BE2C (cell line): ENCODE measurements at places on chromosomes 2 and 18.

DNA sequence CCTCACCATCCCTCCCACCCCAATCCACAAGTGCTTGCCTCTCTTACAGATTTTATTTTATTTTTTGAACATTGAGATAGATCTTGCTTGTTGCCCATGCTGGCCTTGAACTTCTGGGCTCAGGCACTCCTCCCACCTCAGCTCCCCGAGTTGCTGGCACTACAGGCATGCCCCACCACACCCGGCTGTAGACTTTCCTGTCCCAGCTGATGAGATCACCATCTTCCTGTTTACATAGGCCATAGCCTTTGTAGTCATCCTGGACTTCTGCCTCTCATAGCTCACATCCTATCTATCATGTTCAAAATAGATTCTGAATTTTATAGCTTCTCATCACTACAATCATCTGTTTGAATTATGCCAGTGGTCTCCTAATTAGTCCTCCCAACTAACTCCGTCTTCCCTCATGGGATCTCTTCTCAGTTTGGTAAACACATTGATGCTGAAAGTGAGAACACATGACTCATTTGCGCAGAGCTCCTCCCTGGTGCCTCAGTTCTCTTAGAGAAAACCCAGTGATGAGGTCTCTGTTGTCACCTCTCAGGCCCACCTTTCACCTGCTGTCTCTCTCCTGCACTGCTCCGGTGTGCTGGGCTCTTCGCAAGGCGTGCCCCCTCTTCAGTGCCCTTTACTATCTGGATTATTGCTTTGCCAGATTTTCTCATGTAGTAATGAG is 243.0 kb downstream of the ZNF407 start:
- DNase-seq: no peak

- no peak for DNase-seq
Measured at GRCh38 chr2:37459095-37459981, 114.9 kb downstream of the QPCT start.

- no peak for DNase-seq
Measured at GRCh38 chr2:152413228-152414030, 78.5 kb downstream of the FMNL2 start.

- no peak for DNase-seq
Measured at GRCh38 chr2:164562666-164563065, 58.6 kb downstream of the GRB14 start.

- no peak for DNase-seq
Measured at GRCh38 chr2:191686729-191687128, 8.8 kb downstream of the NABP1 start.

GRCh38 chr2:165348441-165348840 is 109.2 kb downstream of the SCN2A start:
- DNase-seq: no peak

- DNase-seq: no peak
Measured at GRCh38 chr18:55220523-55220922, 261.3 kb upstream of the CCDC68 start.

- DNase-seq: no peak
Measured at GRCh38 chr2:195820373-195820772, 163.3 kb downstream of the SLC39A10 start.

DNA sequence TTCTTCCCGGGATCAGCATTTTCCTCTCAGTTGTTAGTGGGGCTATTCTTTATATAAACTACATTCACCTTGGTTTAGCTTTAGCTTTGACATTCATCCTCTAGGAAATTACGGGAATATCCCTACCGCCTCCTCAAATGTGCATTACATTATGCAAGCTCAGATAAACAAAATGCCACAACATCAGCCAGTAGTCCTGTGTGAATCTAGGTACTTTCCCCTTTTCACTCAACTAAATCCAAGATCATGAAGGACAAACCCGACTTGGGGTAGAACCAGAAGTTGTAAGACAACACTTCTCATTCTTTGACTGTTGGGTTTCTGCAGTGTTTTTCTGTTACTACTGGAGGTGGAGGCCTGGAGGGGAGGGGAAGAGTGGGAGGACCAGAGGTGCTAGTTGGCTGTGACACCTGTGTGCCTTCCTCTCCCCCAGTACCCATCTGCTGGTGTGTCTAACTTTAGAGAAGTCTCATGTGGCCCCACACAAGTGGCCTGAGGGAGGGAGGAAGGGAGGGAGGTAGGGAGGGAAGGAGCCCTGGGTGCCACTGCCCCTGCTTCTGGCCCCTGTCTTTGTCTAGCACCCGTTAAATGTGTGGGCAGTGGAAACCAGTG is 84.8 kb upstream of the BCL2L11 start:
- DNase-seq: no peak

- DNase-seq: no peak
Measured at GRCh38 chr2:166413255-166413654, 37.5 kb upstream of the SCN9A start.

GRCh38 chr2:112686348-112687217 is 34.2 kb upstream of the NT5DC4 start:
- no peak for DNase-seq

DNA sequence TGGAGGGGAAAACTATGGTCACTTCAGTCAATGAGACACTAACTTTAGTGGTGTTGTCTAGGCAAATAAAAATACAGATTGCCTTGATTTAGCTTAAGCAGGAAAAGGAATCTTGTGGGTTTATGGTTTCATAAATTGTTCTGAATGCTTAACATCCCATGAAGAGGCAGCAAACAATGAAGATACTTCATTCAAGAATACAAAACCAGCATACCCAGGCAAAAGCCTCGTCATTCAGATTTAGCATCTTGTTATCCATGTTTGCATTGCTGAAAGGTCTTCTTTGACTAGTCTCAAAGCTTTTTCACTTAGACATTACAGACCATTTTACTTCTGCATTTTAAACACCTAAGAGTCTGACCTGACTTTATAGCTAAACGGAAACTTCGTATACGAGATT is 272.7 kb upstream of the FSHR start:
- DNase-seq: no peak

GRCh38 chr2:43759195-43759594 is 14.6 kb upstream of the DYNC2LI1 start:
- no peak for DNase-seq

DNA sequence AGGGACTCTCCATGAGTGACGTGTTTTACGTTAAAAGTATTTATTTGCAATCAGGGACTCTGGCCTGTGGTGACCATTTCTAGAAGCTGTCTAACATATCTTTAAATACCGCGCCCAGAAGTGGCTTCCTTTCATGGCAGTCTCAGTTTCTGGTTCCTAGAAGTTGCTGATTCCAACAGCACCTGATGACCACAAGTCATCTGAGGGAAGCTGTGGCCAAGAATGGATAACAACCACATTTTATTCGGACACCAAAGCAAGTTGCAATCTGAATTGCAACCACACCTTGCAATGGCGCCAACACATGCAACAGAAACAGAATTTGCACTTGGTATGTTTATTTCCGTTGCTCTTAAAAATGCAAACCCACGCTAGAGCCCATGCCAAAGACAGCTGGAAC is 33.1 kb downstream of the MEX3C start:
- DNase-seq: no peak

GRCh38 chr2:161088658-161089350 is 71.4 kb upstream of the TANK start:
- DNase-seq: no peak

DNA sequence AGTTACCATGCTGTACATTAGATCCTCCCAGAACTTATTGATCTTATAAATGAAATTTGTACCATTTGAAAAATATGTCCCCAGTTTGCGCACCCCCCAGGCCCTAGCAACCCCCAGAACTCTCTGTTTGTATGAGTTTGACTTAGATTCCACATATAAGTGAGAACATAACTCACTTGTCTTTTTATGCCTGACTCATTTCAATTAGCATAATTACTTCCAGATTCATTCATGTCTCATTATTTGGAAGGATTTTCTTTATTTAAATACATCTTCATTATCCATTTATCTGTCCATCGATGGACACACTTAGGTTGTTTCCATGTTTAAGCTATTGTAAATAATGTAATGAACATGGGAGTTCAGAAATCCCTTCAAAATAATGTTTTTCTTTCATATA is 705.9 kb downstream of the CCDC85A start:
- no peak for DNase-seq

GRCh38 chr18:64202210-64202836 is 53.4 kb upstream of the LINC00305 start:
- DNase-seq: no peak

DNA sequence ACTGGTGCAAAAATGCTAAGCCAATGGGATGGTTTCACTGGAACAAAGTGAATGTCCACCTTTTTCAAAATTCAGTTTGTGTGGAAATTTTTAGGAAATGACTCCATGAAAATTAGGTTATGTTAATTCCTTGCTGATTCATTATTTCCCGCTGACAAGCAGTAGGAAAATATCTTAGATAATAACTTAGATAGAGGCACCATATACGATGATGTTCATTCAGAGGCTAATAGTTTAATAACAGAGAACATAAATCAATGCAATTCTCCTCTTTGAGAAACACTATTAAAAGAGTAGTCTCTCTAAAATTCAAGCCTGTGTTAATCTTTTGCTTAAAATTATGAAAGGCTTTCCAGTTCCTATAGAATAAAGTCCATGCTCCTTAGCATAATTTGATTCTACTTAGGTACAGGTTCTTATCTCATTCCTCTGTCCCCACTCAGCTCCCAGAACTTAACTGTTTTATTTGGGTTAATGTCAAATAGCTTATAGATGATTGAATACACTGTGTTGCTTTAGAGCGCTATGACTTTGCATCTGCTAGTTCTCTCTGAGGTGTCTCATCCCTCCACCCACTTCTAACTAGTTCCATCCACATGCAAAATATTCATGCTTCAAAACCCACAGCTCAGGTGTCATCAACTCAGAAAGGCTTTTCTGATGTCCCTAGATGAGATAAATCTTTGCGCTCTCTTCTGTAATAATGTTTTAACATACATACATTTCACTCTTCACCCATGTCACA is 503.6 kb downstream of the ERBB4 start:
- no peak for DNase-seq

DNA sequence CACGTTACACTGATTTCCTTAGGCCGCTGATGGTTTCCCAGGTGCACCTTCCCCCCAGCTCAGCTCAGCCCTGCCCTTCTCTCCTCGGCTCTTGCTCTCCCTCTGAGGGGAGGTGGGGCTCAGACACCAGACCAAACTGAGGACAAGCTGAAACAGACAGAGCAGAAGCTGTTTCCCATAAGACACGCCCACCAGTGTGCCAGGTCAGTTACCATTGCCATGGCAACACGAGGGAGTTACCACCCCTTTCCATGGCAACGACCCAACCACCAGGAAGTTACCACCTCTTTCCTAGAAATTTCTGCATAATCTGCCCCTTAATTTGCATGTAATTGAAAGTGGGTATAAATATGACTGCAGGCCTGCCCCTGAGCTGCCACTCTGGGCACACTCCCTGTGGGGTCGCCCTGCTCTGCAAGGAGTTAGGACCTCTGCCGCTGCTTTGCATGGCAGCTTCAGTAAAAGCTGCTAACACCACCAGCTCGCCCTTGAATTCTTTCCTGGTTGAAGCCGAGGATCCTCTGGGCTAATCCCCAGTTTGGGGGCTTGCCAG is 120.9 kb upstream of the SMIM21 start:
- DNase-seq: no peak

- no peak for DNase-seq
Measured at GRCh38 chr2:11896386-11896785, 150.0 kb downstream of the LPIN1 start.

GRCh38 chr18:6714010-6714409 is 15.5 kb upstream of the ARHGAP28 start:
- no peak for DNase-seq

DNA sequence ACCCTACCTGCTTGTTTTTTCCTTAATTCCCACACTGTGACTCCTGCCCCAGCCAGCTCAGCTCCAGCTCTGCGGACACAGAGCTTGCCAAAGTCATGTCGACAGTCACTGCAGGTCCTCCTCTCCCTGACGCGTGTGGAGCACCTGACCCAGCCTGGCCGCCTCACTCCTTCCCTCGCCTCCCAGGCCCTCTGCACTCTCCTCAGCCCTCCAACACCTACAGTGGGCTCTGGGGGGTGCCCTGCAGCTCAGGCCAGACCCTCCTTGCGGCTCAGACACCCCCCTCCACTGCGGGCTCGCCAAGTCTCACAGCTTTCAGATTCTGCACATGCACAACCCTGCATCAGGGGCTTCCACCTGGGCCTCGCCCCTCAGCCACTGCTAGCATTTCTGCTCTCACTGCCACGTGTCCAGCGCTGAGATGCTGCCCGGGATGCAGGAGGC is 68.3 kb downstream of the NDUFA10 start:
- no peak for DNase-seq

- no peak for DNase-seq
Measured at GRCh38 chr2:162000431-162000830, 73.6 kb downstream of the DPP4 start.

GRCh38 chr2:168929031-168929430 is 27.9 kb downstream of the G6PC2 start:
- DNase-seq: no peak

- DNase-seq: no peak
Measured at GRCh38 chr2:216658757-216659156, 25.5 kb downstream of the IGFBP2 start.

DNA sequence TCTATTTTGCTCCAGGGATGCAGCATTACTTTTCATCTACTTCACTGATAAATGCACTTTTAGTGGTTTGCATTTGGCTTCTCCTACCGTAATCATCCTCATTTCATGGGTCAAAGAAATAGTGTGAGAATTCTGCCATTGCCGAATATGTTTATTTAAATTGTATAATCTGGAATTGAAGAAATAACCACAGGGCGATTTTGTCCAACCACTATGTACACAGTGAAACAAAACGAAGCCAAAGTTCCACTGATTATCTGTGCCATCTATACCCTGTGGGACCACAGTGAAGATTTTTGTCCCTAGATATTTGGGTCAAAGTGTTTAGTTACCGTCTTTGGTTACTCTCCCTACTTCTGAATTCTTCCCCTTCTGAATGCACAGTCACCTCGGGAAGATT is 888.6 kb upstream of the NRXN1 start:
- DNase-seq: no peak

DNA sequence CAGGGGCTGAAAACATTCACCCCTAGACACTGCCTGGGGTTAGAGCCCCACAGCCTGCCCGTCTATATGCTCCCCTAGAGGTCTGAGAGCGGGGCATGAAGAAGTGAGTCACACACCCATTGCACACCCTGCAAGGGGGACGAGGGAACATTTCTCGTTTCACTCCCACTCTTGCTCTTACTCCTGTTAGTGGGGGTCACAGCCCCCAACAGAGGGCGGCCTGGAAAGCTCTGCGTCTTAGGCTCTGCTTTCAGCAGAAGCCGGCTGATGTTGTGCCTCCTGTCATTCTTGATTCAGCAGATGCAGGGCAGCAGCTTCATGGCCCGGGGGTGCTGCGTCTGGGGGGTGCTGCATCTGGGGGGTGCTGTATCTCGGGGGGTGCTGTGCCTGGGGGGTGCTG is 141.3 kb downstream of the ASB1 start:
- no peak for DNase-seq

- no peak for DNase-seq
Measured at GRCh38 chr2:96934182-96934495, 52.2 kb downstream of the FAM178B start.
